NCI-H2081 treated with DMSO at 0.1 percent for 48 hours (cell line): ENCODE measurements at places on chromosomes 5 and 9.

GRCh38 chr5:59516161-59516560 is 377.4 kb downstream of the PDE4D start:
- DNase-seq = no peak

DNA sequence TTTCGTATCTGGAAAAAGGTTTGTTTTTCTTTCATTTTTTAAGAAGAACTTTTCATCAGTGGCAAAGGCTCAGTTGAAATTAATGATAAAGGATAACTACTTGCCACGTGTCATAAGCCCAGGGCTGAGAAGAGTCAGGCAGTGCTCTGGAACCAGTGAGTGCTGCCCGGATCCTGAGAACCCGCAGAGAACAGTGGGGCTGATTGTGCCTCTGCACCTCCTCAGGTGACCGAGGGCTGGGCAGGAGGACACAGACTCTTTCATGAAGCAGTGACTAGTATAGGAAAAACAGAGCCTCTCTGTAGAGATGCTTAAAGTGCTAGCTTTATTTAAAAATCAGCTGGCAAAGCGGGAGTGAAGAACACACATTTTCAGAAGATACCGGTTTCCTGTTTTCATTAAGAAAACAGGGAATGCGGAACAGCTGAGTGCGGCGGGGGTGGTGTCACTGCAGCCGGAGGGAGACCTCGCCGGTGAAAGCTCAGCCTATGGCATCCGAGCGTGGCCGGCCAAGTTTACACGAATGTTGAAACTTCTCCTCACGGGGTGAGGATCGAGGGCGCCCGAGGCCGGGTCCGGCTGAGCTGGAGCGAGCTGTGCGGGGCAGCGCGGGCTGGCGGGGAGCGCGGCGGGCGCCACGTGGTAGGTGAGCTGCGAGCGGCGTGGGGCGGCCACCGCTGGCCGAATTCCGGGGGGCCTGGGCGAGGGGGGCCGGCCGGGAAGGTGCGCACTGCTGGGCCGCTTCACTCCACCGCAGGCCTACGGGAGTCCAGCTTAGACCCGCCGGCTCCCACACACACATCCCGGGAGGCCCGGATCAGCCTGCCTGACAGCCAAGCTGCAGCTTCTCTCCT is 134.7 kb upstream of the DMRT1 start:
- DNase-seq = no peak

DNA sequence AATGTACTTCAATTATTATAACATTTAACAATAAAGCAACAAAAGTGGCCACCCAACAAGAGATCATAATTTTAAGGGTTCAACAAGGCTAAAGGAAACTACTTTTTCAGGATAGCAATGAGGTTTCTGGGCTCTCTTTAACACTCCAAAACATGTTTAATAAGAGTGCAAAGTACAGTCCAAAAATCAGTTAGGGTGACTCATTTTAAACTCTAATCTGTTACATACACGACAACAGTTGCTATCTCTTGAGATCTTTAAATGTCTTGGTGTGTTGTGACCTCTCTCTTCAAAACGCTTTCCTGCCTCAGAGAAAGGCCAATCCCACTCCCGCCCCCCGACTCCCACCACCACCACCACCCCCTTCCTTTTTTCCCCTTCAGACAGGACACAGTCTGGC is 11.5 kb downstream of the NFIB start:
- DNase-seq = no peak

DNA sequence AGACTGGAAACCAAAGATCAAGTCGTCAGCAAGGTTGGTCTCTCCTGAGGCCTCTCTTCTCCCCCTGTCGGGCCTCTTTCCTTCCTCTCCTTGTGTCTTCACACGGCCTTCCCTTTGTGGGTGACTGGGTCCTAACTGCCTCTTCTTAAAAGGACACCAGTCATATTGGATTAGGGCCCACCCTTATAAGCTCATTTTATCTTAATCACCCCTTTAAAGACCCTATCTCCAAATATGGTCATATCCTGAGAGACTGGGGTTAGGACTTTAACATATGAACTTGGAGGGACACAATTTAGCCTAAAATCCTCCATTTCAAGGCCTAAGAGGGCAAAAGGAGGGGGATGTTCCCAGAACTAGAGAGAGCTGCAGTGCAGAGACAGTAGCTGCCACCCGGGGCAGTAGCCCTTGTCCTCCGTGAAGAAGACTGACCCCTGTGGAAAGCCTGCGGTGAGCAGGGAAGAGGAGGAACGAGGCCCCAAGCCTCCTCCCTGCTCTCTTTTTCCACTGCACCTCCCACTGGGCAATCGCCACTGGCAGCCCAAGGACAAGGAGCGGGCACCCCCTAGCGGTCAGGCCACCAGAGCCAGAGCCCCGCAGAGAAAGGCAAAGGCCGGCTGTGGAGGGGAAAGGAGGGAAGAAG is 34.9 kb downstream of the CFAP90 start:
- no peak for DNase-seq

DNA sequence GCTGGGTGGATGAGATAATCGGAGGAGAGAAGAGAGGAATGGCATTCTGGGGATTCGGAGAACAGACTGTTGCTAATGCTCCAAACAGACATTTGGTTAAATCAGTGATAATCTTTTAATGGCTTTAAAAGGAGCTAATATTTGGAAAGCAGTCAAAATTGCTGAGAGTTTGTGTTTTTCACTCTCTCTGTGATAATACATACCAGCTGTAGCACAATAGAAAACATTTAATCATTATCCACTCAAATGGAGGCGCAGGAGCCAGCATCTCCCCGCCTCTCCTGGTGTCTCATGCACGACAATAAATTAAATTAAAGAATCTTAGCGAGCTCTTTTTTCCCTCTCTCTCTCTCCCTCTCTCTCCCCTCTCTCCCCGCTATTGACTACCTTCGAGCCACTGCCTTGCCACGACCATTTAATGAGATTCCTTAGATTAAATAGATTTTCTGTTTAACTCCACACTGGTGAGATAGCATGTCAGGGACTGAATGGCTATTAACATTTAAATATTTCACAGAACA is 268.6 kb upstream of the MVB12B start:
- DNase-seq = no peak

- DNase-seq = no peak
Measured at GRCh38 chr5:172905346-172906140, 53.7 kb upstream of the RPL26L1 start.

DNA sequence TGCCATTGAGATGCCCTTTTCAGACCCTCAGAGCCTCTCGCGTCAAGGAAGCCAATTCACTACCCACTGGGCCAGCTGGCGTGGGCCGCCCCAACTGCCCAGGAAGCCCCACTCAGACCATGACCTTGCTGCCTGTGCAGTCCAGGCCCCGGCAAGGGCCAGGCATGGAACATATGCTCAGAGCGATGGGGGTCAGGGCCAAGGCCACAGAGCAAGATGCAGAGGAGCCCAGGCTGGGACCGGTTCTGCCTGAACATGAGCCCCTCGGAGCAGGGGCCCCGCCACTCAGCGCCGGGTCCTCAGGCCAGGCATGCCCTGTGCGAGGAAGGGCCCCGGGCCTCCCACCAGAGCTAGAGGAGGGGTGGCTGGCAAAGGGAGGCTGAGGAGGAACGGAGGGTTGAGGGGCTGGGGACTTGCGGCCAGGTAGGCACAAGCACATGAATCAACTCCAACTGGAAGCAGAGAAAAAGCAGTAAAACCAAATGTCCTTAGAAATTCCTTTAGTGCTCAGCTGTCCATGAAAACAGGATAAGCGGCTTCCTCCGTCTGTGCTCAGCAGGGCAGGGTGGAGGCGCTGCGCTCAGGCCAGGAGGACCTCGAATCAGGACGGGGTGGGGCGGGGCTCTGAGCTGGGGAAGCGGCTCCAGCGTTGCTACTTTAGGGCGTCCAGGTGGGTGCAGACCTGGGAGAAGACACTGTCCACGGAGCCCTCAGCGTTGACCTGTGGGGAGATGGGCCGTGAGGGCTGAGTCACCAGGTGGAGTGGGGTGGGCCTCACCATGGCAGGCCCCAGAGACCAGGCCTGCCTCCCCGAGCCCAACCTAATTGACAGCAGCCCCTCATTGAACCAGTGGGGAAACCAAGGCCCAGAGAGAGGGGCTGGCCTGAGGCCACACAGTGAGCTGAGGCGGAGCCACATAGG is 9.9 kb downstream of the AK1 start:
- DNase-seq = no peak

DNA sequence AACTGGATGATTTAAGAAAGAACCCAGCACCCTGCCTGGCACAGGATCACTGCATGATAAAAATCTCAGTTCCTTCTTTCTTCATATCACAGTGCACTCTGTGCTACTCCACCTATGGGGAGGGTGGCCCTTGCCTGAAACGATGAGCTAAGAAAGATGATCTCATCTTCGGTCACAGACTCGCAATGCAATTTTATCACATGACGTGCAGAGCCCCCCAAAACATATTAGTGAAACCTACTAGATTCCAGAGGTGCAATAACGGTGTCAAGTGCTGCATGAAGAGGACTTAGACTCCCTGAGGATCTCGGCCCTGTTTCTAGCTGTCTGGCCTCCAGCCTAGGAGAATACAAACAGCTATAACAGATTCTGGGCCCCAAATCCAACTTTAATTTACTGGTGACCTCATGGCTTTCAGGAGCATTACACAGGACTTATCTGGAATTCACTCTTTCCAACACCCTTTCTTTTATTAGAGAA is 104.0 kb downstream of the EBF1 start:
- DNase-seq = no peak

GRCh38 chr5:157273131-157273556 is 7.2 kb downstream of the CYFIP2 start:
- DNase-seq = no peak

- no peak for DNase-seq
Measured at GRCh38 chr9:111843971-111844370, 49.2 kb upstream of the SHOC1 start.

GRCh38 chr9:126276056-126276728 is 50.4 kb upstream of the MVB12B start:
- DNase-seq = no peak

GRCh38 chr5:151086905-151087360 is 6.1 kb upstream of the TNIP1 start:
- DNase-seq = no peak

GRCh38 chr5:150402901-150403342 is 9.8 kb downstream of the CD74 start:
- DNase-seq = no peak

DNA sequence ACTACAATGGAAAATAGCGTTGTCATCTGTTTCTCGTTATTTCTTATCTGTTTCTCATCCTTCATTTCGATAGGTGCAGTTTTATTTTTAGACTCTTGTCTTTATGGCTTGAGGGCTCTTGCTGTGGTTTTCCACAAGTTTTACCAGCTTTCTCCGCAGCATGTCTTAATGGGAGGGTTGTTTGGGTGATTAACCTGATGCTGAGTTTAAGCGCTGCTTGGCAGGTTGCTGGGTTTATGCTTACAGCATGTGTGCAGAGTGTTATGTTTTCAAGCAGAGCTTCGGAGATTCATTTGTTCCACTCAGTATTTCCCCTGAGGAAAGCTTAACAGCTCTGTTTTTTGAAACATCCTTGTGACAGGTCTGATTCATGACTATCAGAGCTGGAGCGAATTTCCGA is 154.0 kb downstream of the SLC12A2 start:
- no peak for DNase-seq

DNA sequence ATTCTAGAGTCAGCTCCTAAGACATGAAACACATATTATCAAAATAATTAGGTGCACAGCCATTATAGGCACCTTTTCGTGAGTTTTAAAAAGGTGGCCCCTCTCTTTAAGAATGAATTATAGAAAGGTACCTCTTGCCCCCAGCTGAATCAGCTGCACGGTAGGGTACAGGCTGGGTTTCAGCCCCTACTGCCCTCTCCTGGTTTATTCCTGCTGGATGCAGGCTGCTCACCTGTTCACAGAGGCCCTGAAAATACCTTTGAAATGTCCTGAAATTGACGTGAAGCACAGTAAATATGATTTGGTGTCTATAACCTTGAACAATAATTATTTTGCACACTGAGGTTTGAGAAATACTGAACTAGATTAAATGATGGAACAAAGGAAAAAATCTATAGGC is 504.8 kb upstream of the SGCD start:
- no peak for DNase-seq

DNA sequence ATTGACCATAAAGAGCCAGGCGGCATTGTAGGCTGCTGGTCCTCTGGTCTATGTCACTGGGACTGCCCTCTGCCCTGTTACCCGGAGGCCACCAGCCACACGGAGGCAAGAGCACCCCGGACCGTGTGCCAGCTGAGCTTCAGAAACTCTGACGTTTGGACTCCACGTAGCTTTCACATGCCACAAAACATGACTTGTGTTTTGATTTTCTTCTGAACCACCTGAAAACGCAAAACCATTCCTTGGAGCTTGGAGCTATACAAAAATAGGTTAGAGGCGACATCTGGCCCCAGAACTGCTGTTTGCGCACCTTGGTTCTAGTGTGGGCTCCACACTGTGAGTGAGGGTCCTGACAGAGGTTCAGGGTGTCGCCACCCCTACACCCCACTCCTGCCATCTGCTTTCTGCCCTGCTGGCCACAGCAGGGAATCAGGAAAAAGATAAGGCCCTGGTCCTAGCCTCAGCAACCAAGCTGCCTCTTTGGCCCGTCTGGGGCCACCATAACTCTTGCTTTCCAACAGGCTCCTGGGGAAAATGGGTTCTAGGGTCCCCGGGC is 151.3 kb upstream of the IRX2 start:
- DNase-seq = no peak

- no peak for DNase-seq
Measured at GRCh38 chr5:124986667-124987066, 240.2 kb upstream of the ZNF608 start.

DNA sequence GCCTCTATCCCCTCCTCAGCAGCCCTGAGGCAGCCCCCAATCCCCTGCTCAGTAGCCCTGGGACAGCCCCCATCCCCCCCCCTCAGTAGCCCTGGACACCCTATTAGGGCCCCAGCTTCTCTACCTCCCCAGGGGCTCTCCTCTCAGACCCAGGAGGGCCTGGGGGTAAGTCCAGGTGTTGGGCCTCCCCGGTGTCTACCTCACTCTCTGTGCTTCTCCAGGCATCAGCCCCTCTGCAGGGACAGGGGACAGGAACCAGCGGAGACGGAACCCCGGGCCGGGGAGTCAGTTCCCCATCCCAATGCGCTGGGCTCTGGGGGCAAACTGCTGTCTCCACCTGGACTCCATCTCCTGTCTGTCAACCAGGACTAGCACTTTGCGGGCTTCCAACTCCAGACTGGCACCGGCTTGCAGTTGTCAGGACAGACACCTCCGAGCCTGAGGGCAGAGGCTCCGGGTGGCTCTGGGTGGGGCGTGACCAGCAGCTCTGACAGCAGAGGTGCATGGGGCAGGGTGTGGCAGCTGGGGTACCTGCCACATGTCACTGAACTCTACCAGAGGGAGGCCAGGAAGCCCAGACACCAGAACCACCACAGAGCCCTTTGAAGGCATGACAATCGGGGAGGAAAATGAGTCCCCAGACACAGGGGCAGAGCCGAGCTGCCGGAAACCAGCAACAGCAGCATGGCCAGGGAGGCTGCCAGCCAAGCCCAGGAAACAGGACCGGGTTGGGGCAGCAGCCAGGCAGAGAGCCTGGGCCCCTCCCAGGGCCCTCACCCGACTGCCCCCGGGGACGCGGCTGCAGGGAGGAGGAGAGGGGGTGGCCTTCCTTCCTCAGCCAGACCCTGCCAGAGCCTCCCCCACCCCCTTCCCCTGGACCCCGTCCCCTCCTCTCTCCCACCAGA is 17.7 kb upstream of the UBAC1 start:
- DNase-seq = no peak
